ENCODE measurements at places on chromosomes 12 and 14. TPM values are rescaled to one million over a fixed set of nuclear protein-coding genes. Genes with fewer than 3 reads are reported as not detected.

DNA sequence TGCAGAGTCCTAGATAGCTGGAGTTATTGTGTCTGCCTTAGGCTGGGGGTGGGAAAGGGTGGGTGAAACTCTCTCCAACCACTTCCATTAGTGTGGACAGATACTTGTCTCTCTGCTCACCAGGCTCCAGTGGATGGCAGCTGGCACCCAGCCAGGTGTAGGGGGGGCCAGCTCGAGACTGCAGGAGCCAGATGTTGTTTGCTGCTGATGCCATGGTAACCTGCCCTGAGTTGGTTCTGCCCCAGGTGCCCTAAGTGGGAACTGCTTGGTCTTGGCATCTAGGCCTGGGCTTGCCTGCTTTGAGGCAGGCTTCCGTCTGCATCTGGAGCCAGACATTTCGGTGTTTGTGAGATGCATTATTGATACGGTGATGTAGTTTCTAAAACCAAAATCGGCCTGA, 82.2 kb downstream of the ADCK1 start:
- no peak for DNase-seq

DNA sequence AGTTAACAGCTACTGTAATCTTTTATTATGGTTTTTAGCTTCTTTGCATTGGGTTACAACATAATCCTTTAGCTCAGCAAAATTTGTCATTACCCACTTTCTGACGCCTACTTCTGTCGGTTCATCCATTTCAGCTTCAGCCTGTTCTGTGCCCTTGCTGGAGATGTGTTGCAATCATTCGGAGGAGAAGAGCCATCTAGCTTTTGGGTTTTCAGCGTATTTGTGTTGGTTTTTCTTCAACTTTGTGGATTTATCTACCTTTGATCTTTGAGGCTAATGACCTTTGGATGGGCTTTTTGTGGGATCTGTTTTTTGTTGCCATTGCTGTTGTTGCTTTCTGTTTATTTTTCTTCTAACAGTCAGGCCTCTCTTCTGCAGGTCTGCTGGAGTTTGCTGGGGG, 69.2 kb upstream of the ATXN7L3B start:
- DNase-seq: no peak

DNA sequence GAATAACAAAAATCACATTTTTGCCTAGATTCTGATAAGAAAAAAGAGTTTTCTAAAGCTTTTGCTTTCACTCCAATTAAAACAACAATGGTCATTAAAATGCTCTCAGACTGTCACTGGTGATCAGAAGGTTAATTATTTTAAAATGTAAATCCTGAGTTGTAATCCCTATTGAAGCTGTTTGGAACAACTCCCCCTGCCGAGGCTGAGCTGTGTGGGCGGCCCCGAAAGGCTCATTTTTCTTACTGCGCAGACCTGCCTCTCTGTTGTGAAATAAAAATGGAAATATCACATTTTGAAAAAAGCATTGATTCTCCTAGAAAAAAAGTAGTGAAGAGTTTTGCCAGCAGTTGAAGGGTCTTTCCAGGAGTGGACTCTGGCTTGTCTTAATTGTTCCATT, 174.8 kb upstream of the CDKN3 start:
- DNase-seq: no peak

The TMTC3 gene
- total RNA-seq: 7.1 TPM

DNA sequence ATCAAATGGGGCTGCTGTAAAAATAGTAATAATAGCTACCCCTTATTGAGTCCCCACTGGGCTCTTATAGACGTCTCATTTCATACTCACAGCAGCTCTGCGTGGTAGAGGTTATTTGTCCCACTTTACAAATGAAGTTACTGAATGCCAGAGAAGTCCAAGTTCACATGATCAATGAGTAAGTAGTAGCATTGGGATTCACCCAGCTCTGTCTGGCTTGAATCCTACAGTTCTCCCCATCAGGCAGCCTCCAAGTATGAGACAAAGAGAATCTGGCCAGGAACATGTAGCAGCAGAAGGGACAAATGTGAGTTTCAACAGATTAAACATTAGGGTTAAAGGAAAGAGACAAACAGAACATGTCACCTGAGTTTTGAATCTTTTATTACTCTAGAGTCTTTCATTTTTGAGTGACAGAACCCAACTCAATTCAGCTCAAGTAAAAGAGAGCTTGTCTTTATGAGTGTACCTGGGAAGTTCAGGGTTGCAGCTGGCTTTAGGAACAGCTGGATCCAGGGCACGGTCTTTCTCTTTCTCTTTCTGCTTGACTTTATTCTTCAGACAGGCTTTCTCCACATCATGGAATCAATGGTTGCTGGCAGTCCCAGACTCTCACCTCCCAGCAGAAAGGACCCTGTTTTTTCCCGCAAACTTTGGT, 64.1 kb upstream of the JDP2 start:
- no peak for DNase-seq

DNA sequence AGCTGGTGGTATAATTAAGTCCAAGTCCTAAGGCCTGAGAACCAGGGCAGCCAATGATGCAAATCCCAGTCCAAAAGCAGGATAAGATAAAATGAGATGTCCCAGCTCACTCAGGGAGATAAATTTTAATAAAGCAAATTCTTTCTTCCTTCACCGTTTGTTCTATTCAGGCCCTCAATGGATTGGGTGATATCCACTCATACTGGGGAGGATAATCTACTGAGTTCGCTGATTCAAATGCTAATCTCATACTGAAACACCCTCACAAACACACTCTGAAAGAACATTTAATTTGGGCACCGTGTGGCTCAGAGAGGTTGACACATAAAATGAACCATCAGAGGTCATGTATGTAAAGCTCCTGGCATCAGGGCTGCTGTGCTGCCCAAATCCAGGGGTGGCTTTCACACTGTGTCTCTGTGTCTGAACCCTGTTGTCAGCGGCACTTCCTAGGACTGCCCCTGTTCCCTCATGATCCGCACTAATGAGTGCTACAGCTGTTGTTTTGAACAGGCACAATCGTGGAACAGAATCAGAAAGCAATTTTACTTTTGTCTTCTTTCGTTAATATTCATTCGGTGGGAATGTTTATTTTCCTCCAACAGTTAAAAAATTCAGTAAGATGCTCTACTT, 428.5 kb upstream of the FBXO33 start:
- no peak for DNase-seq

The ADAMTS20 gene
- total RNA-seq: not detected

- no peak for DNase-seq
These were observed 19.0 kb downstream of the RACGAP1 start for GRCh38 chr12:50006280-50006679.

GRCh38 chr12:106919910-106920544, 35.7 kb upstream of the TMEM263 start:
- DNase-seq: no peak

GRCh38 chr14:61125867-61126572, 145.0 kb downstream of the SLC38A6 start:
- no peak for DNase-seq

The FGD6 gene
- total RNA-seq: 0.86 TPM

DNA sequence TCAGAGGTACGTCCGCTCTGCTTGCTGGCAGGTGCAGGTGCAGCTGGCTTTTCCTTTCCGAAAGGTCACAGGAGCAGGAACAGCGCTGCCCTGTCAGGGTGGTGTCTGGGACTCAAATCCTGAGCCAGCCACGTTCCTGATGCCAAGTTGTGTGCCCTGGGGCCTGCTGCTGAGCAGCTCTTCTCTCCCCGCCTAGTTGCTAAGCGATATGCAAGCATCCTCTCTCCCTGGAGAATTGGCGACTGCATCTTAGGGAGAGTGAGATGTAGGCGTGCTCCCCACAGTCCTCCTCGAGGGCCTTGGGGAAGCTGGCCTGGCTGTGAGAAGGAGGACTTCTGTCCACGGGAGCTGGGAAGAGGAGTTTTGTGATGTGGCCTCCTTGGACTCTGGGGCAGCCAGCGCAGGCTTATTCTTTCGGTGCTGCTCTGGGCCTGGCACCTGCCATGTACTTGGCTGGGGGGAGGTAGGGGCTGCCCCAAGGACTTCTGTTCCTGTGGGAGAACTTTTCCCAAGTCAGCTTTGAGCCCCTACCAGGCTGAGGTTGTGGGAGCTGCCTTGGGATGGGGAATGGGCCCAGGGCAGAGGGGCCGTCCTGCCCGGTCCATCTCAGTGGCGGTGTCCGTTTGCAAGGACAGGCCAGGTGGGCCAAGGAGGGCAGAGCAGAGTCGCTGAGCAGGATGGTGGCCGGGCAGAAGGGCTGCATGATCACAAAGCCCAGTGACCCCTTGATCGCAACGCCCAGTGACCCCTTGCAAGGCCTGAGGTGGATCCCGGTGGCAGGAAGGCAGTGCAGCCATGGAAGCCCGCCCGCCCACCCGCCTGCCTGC, 183.5 kb downstream of the ADGRD1 start:
- DNase-seq: no peak

The B3GNT4 gene
- 0.29 TPM for total RNA-seq
